Foreskin keratinocyte (primary cell): ENCODE measurements at places on chromosomes 3 and 15.

- DNase-seq, result no peak
Observed at GRCh38 chr3:170010498-170010897, 27.3 kb upstream of the GPR160 start.

DNA sequence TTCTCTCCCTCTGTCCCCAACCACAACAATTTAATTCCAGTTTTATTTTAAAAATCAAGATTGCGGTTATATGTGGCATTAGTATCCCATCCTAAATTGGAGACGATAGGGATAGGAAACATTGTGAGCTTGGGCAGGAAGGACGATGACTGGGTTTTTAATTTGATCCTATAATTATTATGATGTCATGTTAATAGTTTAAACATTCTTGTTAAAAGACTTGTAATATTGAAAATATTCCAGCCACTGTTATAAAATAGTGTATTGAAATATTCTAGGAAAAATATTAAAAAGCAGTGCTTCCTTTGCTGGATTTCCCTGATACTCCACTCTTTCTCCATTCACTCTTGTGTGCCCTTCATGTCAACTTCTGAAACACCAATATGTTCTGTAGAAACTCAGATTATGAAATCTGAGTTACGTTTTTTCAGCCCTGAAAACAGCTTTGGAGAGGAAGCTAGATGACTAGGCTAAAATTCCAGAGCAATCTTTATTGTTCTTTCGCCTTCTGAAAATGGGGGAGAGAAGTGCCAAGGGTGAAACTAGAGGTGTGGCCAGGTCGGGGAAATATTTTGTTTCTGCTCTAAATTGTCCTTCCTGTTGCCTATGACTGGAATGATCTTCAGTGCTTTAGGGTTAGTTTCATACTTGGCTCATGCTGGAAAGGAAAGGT, 46.1 kb upstream of the MAP3K13 start:
- DNase-seq, result peak; percentile 87

DNA sequence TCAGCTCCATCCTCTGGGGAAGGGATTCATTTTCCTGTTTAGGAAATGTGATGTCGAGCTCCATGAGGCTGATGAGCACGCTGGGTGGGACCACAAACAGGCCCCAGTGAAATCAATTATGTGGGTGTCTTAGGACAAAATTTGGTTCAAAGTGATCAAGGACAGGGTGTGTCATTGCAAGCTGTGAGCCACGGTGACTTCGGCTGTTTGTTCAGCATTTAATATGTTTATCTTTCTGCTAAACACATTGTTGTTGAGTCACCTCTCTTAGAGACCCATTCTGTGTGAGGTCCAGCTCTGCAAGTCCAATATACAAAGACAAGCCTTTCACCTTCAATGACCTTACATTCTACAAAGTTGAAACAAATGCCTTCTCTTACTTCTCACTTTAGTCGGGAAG, 41.3 kb downstream of the SSR3 start:
- no peak for DNase-seq

DNA sequence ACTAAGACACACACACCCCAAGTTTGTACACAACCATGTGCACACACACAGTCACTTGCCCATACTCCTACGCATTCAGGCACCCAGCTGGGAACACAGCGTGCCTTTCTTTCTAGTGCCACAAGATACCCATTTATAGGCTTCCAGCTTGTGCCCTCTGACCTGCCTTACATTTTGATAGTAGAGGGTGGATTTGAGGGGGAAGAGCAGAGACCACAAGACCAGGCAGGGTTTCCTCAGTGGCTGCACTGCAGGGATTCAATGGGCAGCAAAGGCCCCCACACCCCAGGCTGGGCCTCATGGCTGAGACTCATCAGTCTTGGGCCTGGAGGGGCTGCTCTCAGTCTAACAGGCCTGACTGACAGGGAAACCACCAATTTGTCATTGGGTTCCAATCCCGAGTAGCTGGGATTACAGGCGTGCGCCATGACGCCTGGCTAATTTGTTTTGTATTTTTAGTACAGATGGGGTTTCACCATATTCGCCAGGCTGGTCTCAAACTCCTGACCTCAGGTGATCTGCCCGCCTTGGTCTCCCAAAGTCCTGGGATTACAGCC, 18.8 kb upstream of the ANKDD1A start:
- no peak for DNase-seq

GRCh38 chr3:196192524-196193051, 18.6 kb downstream of the ZDHHC19 start:
- no peak for DNase-seq

- DNase-seq, result no peak
Observed at GRCh38 chr3:169660709-169661360, 2.7 kb downstream of the MECOM start.

GRCh38 chr3:10371167-10371566, 50.3 kb upstream of the SEC13 start:
- no peak for DNase-seq
